Activated T-cell treated with anti-CD3 and anti-CD28 coated beads, Interleukin-2, amount 50 U/mL, for 1 hour (primary cell): ENCODE measurements at places on chromosomes 2 and 18.

DNA sequence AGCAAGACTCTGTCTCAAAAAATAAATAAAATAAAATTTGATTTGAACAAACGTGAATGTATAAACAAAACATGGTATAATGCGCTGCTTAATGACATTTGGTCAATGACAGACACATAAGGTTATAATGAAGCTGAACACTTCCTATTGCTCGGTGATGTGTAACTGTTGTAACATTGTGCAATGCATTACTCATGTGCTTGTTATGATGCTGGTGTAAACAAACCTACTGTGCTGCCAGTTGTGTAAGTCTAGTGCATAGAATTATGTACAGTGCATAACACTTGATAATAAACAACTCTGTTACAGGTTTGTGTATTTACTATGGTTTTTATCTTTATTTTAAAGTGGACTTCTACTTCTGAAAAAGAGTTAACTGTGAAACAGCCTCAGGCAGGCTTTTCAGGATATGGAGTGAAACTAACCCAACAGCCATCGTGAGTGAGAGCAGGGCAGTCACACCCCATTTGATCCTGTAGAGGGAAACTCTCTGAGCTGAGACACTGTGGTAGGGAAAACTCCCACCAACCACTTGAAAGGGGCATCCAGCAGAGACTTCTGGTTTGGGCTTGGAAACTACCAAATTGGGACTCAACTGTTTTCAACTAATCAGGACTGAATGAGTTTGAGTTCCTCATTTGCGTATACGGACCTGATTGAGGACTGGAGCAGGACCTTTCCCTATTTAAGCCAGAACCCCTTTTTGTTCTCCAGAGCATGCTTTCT, 8.7 kb upstream of the RPRD1A start:
- DNase-seq: no peak

DNA sequence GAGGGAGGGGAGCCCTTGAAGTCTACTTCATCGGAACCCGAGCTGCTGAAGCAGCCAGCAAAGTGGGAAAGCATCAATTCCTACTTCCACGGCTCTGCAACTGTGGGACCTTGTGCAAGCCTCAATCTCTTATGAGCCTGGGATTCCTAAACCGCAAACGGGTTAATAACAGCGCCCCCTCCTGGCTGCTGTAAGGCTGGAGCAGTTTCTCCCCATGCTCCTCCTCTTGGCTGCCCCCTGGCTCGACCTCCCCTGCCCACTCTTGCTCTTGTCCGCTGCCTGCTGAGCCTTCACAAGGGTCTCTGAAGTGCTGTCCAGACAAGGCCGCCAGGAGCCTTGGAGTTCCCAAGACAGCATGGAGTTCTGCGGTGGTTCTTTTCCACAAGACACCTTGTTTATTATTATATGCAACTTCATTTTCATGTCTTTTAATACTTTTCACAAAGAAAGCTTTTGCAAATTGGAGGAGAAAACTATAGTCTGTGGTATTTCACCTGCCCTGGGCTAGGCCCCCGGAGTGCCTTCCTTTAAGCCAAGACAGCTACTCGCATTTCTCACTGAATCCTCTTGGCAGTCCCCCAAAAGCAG, 157.2 kb downstream of the DDX1 start:
- DNase-seq: no peak

GRCh38 chr2:234335661-234336228, 161.1 kb downstream of the ARL4C start:
- peak; percentile 69 for DNase-seq

DNA sequence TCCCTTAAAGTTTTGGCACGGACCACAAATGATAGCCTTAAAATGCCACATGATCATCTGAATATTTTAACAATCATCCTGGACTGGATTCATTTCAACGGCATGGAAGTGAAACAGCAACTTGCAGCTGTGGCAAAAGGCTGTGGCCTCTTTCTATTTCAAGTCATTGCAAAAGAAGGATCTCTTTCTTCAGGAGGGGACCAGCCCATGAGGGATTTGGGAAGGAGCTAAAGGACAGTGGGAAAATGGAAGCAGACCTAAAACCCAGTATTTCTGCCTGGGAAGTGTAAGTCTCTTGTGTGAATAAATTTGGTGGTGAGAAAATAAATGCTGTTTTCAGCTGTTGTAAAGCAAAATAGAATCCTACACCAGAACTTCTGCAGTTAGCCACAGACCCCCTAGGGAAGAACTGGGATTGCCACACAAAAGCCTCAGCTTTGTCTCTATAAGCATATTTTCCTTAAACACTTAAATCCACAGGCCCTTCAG, 107.3 kb upstream of the ZFP36L2 start:
- DNase-seq: no peak

DNA sequence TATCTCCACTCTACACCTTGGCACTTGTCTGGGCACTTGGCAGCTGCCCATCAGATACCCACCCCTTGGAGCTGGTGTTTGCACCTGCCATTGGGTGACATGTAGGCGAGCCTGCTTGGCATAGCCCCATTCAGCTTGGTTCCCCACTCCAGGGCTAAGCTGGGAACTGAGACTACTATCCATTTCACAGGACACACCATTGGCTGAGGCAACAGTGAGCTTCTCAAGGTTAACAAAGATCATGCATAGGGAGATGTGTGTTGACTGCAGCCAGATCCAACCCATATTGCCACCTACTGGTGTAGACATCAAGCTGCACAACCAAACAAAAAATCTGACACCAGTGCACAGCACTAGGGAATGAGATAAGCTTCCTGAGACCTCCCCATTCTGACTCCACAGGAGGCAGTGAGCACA, 1389.8 kb upstream of the TMEFF2 start:
- DNase-seq: no peak

DNA sequence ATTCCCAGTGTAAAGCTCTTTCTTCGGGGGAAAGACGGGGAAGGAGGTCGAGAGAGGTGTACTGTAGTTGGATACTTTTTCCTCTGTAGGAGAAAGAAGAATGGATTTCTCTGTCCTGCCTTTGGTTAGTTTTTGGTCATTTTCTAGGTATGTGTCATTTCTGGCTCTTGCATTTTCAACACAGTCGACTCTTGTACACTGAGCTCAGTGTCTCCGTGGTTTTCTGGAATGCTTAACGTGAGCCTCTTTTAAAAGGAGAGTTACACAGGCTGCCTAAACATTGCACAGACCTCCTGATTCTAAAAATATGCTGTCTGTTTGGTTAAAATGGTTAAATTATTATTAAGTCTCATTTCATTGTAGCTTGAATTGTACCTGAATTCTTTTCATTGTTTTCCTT, 21.8 kb upstream of the GLS start:
- DNase-seq: no peak

DNA sequence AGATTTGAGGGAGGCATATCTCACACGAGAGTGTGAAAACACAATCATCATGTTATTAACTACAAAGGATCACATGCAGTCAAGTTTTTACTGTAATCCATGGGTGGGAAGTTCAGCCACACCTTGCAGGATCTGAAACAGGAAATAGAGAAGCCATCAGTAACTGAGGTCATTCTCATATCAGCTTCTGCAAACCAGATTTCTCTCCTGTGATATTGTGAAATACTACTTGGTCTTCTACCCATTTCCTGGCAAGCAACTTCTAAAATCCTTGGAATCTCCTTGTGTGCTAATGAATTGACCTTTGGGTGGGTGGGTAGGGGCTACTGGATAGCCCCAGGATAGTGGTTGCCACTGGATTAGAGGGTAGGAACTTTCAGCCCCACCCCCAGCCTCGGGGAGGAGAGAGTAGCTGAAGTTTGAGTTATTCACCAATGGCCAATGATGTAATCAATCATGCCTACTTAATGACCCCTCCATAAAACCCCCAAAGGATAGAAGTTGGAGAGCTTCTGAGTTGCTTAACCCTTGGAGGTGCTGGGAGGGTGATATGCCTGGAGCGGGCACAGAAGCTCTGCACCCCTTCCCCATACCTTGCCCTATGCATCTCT, 25.6 kb upstream of the TGIF1 start:
- no peak for DNase-seq

GRCh38 chr2:189685540-189686229, 11.2 kb downstream of the ANKAR start:
- DNase-seq: no peak

DNA sequence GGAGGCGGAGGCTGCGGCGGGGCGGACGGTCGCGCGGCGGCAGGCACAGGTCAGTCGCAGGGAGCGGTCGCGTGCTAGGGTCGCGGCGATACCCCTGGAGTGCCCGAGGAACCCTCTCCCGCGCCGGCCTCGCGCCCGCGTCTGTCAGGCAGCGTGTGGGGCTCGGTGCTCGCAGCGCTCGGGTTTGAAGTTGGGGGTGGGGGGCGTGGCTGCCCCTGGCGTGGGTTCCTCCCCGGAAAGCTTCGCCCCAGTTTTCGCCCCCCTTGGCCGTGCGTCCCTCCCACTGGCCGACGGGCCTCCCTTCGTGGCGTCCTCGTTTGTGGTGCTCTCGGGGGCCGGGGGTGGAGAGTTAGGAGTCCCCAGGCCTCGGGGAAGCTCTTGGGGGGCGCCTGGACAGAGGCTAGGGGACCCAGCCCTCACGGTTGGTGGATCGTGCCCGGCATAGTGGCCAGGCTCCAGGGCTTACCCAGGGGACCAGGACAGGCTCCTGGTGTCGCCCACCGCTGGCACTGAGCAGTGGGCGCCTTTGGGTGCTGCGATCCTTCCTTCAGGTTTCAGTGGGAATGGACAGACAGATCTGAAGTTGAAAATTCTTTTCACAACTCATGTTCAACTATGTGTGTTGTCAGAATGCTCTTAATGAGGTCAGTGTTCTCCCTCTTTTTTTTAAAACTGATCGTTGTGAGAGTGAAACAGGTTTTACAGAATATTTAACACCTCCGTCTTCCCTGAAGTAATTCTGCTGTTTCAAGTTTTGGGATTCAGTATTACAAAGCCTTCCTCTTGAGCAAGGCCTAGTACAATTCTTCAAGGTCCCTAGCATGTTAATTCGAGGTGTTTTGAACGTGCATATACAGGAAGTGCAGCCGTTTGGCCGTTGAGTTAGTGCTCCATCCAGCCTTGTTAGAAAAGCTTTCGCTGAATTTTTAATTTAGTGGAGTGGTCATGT, 604 bp downstream of the RALBP1 start:
- DNase-seq: no peak

GRCh38 chr2:62410926-62411456, 95.0 kb downstream of the TMEM17 start:
- DNase-seq: no peak

DNA sequence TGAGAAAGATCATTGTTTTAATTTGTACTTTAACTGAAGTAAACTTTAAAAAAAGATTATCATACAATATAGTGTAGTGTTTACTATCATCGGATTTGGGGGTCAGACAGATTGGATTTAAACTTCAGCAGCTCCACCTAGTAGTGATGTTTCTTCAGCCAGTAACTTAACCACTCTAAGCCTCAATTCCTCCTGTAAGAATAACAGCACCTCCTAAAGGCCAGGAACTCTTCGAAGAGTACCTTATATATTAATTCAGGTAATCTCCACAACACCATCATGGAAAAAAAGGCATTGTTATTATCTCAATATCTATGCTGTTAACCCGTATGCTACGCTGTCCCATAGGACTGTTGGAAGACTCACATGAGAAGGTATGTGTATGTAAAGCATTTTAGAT, 69.0 kb upstream of the DLGAP1 start:
- no peak for DNase-seq

DNA sequence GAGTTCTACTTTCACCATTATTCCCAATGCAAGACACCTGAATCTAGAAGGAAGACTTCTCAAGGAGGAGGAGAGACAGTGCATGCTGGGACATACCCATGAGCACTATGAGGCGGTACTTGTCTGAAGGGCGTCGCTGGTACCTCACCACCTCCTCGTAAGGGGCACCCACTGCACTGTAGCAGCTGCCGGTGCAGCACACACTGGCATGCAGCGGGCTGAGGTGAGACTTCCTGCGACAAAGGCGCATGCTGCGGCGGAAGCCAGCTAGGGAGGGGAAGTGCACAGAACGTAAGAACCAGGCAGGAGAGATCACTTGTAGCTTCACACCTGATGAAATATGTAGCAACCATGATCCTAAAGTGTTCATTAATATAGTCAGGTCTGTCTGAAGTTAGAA, 12.8 kb upstream of the TMEM237 start:
- DNase-seq: no peak

GRCh38 chr2:190506666-190507065, 27.9 kb downstream of the NEMP2 start:
- no peak for DNase-seq

GRCh38 chr18:76530846-76531245, 35.8 kb upstream of the ZNF516 start:
- DNase-seq: no peak

GRCh38 chr2:57906152-57906732, 140.4 kb upstream of the VRK2 start:
- DNase-seq: no peak

DNA sequence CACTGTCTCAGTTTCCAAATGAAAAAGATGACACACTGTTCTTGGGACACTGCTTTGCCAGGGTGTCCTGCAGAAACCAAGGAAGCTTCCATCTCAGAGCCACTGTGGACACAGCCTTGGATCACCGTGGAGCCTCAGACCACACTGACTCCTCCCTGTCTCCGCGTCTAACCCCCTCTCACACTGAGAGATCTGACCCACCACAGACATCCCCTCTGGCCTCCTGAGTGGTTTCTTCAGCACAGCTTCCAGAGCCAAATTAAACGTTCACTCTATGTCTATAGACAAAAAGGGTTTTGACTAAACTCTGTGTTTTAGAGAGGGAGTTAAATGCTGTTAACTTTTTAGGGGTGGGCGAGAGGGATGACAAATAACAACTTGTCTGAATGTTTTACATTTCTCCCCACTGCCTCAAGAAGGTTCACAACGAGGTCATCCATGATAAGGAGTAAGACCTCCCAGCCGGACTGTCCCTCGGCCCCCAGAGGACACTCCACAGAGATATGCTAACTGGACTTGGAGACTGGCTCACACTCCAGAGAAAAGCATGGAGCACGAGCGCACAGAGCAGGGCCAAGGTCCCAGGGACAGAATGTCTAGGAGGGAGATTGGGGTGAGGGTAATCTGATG, 113.4 kb upstream of the PKDCC start:
- no peak for DNase-seq

- DNase-seq: no peak
Measured at GRCh38 chr2:42184346-42184745, 15.2 kb downstream of the EML4 start.
